B cell (primary cell): ENCODE measurements at places on chromosomes 7 and 10. TPM values are rescaled to one million over a fixed set of nuclear protein-coding genes. Genes with fewer than 3 reads are reported as not detected.

AKR1C3 gene
- 0.28 and 0.45 TPM in 2 replicates for polyA plus RNA-seq

UNCX gene
- polyA plus RNA-seq, result not detected in 2 replicates

PGAM2 gene
- 0.69 and 1.4 TPM in 2 replicates for polyA plus RNA-seq

TPST1 gene
- polyA plus RNA-seq, result 17.0 and 25.4 TPM in 2 replicates

HOXA13 gene
- polyA plus RNA-seq, result not detected in 2 replicates

LRIT1 gene
- not detected in 2 replicates for polyA plus RNA-seq

ZNF853 gene
- 1.6 and 2.5 TPM in 2 replicates for polyA plus RNA-seq

GIMAP1 gene
- 0.63 and 0.68 TPM in 2 replicates for polyA plus RNA-seq

OR2A5 gene
- not detected in 2 replicates for polyA plus RNA-seq

PYROXD2 gene
- 25.5 and 960 TPM in 2 replicates for polyA plus RNA-seq

DNA sequence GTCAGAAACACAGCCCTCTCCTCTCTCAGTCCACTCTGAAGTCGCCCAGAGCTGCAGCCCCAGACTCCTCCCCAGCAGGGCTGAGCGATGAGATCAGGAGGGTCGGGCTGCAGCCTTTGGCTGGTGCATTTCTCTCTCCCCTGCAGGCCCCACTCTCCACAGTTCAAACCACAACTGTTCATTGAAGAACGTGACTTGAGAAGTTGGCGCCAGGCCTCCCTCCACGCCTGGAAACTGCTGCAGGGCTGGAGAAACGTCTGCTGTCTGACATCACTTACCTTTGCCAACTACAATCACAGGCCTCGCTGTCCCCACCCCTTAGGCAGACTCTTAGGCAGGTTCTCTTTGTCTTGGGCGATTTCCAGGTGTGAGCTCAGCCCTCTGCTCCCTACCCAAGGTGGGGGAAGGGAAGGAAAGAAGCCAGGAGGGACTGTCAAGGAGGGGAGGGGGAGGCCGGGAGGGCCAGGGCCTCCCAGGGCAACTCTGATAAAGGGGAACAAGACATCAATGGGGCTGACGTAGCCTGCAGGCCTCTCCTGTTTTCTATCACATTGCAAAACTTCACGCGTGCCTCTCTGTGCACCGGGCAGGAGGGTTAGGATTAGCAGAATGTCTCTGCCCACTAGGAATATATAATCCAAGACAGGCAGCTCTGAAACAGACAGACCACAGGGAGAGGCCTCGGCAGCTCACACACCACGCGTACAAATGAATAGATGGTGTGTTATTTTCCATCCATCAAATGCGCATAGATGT lies 32.7 kb downstream of the CALML5 start:
- no peak for DNase-seq

DNA sequence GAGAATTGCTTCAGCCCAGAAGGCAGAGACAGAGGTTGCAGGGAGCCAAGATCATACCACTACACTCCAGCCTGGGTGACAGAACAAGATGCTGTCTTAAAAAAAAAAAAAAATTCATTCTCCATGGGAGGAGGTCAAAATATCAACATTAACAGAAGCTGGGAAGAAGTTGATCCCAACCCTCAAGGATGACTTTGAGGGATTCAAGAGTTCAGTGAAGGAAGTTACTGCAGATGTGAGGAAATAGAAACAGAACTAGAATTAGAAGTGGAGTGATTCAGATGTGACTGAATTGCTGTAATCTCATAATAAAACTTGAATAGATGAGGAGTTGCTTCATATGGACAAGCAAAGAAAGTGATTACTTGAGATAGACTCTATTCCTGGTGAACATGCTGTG lies 19.7 kb upstream of the RPEL1 start:
- DNase-seq, result no peak

DNA sequence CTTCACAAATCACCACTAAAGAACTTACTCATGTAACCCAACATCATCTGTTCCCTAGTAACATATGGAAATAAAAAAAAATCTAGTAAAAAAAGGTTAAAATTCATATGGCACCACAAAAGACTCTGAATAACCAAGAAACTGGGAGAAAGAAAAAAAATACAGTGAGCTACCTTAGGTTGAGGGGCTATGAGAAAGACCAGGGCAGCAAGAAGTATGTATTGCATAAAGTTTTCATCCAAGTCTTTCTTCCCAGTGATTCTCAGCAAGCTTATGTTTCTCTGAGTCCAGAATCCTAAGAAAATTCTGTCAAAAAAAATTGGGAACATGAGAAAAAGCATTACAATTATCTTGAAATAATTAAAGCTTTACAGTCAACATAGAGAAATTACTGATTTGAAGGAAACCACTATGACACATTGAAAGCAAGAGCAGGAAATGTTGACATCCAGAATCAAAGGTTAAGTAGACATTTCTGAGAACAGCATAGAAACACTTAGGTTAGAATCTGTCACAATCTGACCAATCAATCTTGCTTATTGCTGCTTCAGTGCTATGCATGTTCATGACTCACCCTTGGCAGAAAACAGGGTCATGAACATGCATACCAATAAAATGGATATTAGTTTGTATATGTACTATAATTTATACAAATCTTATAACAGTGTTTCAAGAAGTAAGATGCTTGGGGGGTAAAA lies 494.0 kb upstream of the POT1 start:
- no peak for DNase-seq

DNA sequence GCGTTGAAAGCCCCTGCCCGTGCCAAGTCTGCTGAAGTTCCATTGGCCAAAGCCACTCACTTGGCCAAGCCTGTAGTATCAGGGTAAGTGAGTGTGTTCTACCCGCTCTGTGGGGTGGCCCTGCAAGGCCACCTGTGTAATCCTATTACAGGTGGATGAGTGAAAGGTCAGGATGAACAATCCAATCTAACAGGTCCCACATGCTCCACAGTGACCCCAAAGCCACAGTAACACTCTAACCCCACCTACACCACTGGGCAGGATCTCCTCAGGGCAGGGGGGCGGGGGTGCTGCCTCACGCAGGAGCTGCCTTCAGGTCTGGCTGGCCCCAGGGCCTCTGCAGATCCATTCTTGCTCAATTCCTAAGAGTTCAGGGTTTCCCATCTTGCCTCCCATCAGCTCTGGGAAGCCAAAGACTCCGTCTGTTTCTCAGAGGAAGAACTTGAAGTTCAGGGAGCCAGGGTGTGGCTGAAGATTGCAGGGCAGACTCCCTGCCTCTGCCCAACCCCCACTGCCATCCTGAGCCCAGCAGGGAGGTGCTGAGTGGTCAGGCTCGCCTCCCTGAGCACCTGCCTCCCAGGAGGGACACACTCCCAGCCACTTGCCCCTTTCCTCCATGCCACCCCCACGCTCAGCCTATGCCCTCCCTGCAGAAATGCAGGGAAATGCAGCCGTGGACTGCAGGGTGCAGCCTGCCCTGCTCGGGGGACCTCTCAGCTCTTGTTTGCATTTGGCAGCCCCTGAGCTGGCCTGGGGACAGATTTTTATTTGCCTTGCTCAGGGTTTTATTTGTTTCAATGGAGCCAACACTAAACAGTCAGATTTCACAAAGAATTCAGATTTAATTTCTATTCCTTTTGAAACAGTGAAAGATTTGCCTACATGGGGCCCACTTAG lies 9.8 kb upstream of the COMTD1 start:
- DNase-seq, result no peak

GRCh38 chr7:139548302-139549028 lies 25.0 kb downstream of the CLEC2L start:
- no peak for DNase-seq

- DNase-seq, result no peak
Observed at GRCh38 chr7:135962802-135963201, 14.4 kb downstream of the MTPN start.

- no peak for DNase-seq
Observed at GRCh38 chr7:83060218-83060617, 102.5 kb downstream of the PCLO start.

DNA sequence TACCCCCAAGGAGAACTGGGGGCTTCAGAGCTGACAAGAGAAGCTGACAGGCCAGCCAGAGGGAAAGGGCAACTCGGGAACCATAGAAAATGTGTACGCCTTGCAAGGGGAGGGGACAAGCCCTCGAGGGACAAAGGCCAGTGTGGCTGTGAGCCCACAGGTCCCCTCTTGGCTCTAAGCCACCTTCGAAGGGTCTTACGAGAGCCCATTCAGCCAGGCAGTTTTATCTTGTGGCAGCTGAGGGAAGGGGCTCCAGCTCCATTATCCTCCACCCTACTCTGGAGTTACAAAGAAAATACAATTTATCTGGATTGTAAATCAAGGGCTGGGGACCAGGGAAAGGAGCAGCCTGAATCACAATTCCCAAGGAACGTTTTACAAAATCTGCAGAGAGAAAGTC lies 159.5 kb upstream of the ZMIZ1 start:
- no peak for DNase-seq

DNA sequence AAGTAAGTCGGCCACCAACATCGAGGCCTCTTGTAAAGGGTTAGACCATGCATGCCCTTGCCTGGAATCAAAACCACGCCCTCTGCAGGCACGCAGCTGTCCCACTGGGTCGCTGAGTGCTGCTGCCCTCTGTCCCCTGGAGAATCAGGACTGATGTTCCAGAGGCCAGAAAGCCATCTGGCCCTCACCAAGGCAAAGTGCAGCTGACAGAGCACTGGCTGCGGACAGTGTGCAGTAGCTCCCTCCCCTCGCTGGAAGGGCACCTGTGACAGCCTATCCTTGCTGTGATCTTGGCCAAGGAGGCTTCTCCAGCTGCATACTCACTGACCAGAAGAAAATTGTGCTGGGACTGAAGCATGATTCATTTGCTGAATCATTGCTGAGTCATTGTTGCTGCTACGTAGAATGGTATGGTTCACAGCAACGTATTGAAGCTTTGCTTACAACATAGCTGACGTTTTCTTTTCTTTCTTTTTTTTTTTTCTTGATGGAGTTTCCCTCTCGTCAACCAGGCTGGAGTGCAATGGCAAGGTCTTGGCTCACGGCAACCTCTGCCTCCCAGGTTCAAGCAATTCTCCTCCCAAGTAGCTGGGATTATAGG lies 30.4 kb downstream of the DDC start:
- DNase-seq, result no peak

- no peak for DNase-seq
Observed at GRCh38 chr10:112678581-112678980, 231.6 kb downstream of the VTI1A start.

DNA sequence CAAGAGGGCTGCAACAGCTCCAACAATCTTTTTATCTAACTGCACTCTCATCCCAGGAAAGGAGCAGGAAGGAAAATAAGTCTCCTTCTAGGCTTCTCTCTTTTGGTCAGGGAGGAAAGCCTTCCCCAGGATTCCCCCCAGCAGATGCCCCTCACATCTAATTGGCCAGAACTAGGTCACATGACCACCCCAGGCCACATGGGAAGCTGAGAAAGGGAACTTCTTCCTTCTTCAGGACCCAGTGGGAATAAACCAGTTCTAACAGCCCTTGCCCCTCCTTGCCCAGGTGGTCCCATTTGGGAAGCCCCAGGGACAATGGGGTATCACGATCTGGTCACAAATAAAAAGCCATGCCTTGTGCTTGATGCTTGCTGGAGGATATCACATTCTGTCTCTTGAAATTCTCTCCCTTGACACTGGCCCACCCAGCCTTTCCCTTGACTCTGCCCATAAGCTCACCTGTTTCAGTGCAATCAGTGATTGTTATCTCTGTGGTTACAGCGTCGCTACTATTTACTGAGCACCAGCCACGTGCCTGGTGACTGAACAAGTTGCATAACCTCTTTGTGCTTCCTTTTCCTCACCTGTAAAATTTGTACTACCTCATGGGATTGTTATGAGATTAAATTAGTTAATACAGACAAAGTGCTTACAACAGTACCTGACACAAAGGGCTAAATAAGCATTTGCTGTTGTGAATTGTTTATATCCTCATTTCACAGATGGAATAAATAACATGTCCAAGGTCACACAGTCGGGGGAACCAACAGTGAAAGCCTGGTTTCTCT lies 9.0 kb upstream of the TACR2 start:
- DNase-seq, result no peak

DNA sequence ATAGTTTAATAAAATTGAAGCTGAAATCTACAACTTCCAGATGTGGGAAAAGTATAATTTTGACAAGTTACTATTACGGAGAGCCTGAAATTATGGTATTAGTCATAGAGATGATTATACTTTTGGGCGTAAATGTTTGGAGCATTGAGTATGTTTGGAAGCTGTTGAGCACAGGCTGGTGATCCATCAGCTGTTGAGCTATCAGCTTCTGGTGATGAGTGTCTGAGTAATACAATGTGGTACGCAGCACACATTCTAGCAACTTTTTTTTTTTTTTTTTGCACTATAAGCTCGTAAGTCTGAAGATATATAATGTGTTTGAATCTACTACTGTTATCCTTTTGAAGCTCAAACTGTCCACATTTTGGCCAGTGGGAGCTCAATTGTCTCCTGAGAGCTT lies 123.4 kb downstream of the ATE1 start:
- DNase-seq, result no peak

GRCh38 chr7:33578166-33578565 lies 327.2 kb upstream of the BMPER start:
- no peak for DNase-seq

DNA sequence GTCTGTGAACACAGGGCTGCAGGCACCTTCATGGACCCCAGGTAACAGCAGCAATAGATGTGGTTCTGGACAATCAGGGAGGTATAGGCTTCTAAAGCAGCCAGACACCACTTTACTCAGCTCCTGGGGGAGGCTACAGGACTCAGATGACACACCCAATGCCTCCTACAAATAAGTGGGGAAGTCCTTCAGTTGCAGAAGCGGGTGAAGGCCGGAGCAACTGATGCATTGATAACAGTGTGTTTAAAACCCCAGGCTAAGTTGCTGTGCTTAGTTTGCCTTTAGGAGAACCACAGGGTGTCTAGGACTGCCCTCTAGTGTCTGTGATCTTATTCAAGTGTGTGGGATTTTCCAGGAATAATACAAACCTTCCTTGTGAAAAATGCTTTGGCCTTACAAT lies 5.9 kb upstream of the ITGA8 start:
- no peak for DNase-seq

- DNase-seq, result peak; percentile 77
Observed at GRCh38 chr10:116849248-116850057, at the start of gene ENO4. TSS of gene ENO4 (plus strand) at chr10:116849499. CDS start at chr10:116849567, 68 bp downstream.

DNA sequence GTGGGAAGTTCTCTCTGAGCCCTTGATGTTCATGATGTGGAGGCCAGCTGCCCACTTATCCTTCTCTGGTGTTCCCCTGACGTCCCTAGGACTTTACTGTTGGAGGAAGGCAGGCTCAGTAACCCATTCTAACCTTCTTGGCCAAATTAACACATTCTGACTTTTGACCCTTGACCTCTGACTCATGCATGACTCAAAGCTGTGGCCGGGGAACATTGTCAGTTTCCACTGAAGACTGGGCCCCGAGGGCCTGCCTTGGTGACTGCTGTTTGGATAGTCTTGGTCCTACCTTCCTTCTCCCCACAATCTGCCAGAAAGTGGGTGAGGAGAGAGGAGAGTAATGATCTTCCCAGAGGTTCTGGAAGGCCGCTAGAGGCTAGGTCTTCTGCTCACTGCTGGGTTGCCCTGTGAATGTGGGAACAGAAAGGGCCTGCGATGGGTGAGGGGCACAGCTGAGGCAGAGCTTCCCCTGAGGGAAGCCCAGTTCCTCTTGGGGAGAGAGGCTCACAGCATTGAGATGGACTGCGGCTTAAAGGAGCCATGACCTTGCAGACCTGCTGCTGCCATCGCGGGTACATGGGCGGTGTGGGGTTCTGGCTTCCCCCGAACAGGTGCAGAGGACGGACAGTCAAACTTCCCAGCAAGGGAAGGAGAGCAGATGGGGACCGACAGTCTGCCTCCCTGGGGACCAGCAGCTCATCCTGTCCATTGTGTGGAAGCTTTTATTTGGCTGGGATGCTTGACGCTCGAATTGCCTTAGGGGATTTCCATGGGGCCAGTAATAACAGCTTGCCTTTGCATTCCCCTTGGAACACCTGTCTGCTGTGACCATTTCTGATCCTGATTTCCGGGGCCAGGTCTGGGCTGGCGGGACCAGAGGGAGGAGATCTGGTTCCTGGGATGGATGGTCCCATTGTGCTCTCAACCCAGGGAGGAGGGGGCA lies 43.8 kb downstream of the ADAMTS14 start:
- DNase-seq, result no peak
